ENCODE measurements at places on chromosomes 7 and 10.
A peak's percentile ranks its signal among the peaks of the same experiment; 100 is the strongest.

GRCh38 chr7:147805996-147806576 lies 784.5 kb upstream of the C7orf33 start:
- no peak for DNase-seq

GRCh38 chr7:1325246-1325645 lies 92.6 kb downstream of the UNCX start:
- DNase-seq = no peak

- no peak for DNase-seq
Observed at GRCh38 chr7:22317632-22318031, 39.3 kb downstream of the RAPGEF5 start.

GRCh38 chr10:130895161-130895560 lies 416.4 kb downstream of the TCERG1L start:
- no peak for DNase-seq

DNA sequence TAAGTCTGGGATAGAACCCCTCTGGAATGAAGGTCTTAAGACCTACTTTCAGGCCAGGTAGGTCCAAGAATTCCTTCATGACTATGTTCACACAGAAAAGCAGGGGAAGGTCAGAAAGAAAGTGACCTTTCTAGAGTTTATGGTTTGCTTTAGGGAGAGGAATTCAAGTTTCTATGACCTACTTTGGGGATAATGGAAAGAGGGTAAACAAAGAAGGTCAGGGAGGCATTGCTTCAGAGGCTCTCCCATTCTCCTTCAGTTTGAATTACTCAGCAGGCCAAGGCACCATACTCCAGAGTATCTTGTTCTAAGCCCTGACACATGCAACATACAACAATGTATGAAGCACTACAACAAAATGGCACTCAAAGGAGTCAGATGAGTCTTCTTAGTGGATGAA lies 11.5 kb upstream of the MACC1 start:
- DNase-seq = no peak

DNA sequence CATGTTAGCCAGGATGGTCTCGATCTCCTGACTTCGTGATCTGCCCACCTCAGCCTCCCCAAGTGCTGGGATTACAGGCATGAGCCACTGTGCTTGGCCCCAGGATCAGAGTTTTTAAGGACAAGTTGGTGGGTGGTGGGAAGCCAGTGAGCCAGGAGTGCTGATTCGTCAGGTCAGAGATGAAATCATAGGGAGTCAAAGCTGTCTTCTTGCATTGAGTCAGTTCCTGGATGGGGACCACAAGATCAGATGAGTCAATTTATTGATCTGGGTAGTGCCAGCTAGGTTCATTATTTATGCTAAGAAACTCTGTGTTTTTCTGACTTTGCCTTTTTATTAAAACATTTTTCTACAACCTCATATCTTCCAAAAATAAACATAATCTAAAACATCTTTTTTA lies 423.8 kb downstream of the ARL4A start:
- DNase-seq = no peak

- DNase-seq = peak; percentile 46
Observed at GRCh38 chr7:27242555-27243339, at the start of gene EVX1. EVX1 (plus strand) TSS chr7:27242802; CDS start chr7:27243031, 229 bp downstream.

GRCh38 chr10:133032231-133032630 lies 55.5 kb upstream of the ADGRA1 start:
- no peak for DNase-seq

GRCh38 chr10:110379831-110380230 lies 75.1 kb upstream of the SMNDC1 start:
- DNase-seq = no peak

DNA sequence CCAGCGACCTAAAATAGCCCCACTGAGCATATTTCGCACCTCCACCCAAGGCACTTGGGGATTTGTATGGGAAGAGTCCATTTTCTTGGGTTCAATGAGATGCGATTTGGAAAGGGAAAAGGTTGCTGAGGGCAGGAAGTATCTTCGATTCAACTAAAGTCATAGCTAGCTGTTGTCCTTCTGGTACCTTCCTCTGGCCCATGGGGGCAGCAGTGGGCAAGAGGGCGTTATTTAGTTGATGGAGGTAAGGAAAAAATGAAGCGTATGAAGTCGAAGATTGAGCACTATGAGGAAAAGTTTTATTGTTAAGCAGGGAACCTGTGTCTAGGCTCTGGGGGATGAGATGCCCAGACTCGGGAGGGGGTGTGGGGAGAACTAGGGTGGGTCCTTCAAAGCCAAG lies 135.4 kb downstream of the EVX1 start:
- DNase-seq = no peak

DNA sequence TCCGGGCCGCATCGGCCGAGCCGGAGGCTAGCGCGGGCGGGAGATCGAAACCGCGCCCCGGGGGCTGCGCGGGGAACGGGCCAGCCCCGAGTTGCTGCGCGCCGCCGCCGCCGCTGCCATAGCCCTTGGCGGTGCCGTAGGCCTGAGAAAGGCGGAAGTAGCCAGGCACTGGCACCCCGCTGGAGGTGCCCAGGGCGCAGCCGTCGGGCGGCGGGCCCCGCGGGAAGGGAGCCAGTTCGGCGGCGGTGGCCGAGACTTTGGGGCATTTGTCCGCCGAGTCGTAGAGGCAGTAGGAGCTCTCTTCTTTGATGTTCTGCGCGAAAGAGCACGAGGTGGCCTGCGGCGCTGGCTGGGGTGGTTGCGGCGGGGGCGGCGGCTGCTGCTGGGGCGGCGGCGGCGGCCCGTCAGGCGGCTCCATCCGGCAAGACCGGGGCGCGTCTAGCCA lies 587 bp downstream of the HOXA10 start:
- DNase-seq = no peak

- DNase-seq = no peak
Observed at GRCh38 chr7:47297120-47297519, 284.8 kb downstream of the TNS3 start.

- DNase-seq = no peak
Observed at GRCh38 chr10:47038881-47039561, 127.8 kb downstream of the PTPN20 start.

- DNase-seq = peak; percentile 95
Observed at GRCh38 chr10:99732033-99732842, at the start of the genes COX15 and CUTC. COX15 (minus strand) TSS chr10:99732127; CDS start chr10:99732049, 78 bp downstream. CUTC (plus strand) TSS chr10:99732234; CDS start chr10:99732349, 115 bp downstream.

DNA sequence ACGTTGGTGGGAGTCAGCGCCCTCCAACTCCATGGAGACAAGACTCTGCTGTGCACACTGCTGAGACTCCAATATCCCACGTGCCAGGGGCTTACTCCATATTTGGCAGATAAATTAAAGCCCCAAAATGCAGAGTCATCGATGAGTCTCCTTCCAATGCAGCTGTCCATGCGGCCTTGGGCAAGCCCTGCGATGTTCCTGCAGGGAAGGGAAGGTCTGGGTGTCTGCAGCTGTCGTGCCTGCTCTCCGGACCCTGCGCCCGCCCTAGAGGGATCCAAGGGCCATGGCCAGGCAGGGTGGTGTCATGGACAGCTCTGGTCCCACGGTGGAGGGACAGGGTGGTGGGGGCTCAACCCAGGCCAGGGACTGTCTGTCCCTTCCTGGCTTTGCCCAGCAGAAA lies 185.2 kb downstream of the PTPRN2 start:
- DNase-seq = no peak

DNA sequence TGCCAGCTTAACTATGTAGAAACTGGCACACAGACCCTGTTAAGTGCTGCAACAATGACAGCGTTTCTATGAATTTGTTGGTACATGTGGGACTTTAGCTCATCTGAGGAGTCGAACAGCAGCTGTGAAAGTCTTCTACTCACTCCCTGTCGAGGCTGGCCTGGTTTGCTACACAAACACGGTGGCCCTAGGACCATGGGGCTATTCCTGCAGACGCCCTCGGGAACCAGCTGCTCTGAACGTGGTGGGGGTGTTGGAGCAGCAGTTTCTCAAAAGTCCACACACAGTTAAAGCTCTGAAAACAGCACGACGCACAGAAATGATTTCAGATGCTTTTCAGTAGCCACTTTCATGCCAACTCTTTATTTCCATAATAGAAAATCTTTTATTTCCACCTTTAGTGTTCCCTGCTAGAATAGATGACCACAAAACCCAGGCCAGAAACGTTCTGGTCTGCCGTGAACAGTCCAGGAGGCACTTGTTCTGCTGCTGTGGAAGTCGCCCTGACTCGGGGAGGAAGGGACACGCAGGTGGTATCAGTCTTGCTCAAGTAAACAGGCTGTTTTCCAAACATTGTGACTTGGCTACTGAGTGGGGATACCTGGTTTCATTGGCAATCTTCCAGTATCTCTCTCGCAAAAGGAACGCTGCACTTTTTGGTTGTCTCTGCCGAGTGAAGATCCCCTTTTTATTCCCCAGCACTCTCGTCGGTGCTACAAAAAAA lies 21.5 kb downstream of the GUSB start:
- no peak for DNase-seq

- no peak for DNase-seq
Observed at GRCh38 chr10:77862595-77862994, 64.0 kb downstream of the DLG5 start.

GRCh38 chr7:99562114-99562784 lies 3.8 kb downstream of the ZNF655 start:
- no peak for DNase-seq

- no peak for DNase-seq
Observed at GRCh38 chr7:16889851-16890415, 8.2 kb upstream of the AGR3 start.

DNA sequence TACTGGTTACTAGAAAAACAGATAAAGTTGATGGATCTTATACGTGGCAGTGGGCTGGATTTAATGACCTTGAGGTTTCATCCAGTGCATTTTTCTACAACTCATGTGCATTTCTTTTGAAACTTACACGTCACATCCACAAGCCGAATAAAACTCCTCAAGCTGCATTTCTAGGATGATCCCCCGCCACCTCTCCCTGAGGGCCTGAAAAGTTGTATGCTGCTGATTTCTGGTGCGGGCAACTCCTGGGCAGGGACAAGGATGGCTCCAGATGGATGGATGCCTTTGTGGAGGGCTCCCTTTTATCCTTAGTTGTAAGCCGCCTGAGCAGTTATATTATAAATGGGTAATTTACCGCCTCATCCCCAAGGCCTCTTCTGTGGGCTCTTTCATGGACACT lies 1091.1 kb downstream of the LRMDA start:
- DNase-seq = no peak

DNA sequence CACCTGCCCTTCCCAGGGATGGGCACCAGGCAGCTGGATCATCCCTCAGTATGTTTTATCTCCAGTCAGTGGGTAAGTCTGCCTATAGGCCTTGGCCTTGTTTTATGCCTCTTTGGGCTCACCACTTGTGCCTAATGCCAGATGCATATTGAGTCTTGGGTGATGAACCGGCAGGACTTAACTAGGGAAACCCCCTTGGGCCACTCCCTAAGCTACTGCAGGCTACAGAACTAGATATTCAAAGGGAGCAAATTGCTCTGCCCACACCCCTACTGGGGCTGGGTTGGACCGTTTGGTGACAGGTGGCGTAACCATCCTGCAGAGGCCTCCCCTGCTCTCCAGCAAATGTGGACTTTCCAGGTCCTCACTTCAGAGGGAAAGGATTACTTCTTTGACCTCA lies 115.7 kb upstream of the GDF10 start:
- peak; percentile 19 for DNase-seq

- no peak for DNase-seq
Observed at GRCh38 chr10:3692387-3692999, 92.5 kb downstream of the KLF6 start.

GRCh38 chr10:120971671-120972070 lies 120.5 kb downstream of the WDR11 start:
- no peak for DNase-seq

- no peak for DNase-seq
Observed at GRCh38 chr7:158495786-158496185, 91.8 kb downstream of the PTPRN2 start.

DNA sequence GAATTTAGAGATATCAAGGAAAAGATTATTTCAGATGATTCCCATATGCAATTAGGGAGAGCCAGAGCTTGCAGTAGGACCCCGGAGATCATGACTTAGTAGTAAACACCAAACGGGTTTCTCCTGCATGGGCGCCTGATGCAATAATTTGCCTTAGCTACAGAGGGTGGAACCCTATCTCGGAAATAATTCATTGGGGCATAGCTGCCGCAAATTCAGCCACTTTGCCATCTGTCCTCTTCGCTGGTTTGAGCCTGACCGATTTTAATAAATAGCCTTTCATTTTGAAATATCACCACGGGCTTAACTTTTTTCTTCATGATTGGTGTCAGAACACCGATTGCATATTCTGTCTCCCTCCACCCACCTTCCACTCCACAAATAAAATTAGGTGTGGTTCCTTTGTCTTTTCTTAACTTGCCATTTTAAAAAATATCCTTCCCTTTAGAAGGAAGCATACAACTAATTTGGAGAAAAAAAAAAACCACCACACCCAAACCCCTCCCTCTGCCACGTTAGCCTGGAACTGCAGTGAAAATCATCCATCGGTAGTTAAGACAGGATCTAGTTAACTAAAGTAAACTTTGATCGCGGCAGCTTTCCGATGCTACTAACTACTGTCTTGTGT lies 1.4 kb downstream of the GARS1 start:
- DNase-seq = no peak

DNA sequence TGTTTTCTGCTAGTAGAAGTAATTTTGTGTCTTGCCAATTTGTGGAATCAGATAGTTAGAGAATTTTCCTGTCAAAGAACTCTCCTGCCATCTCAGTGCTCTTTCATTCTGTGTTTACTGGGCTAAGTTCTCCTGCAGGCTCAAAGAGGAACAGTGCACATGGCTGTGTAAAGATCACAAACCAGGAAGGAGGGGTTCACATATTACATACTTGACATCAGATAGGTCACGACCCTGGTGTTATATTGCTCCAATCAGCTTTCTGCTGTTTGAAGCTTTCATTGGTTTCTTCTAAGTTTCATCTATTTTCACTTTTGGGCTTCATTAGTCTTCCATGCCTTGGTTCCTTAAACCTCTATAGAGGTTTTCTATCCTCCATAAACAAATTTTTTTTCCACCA lies 13.5 kb upstream of the ELMO1 start:
- DNase-seq = no peak

DNA sequence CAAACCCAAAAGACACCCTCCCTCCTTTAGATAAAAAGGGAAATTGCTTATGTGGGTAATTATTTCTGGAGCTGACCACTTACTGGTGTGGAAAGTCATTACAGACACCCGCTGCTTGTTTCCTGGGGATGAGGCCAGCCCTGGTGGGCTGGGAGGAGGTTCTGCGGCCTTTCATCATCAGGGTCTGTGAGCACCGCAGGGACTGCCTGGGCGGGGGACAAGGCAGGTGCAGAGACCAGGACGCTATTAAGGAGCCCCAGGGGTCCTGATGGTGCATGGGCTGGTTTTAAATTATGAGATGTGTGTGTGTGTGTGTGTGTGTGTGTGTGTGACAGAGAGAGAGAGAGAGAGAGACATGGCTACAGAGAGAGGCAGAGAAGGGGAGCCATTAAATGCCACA lies 171.2 kb downstream of the DNAJB6 start:
- no peak for DNase-seq

- DNase-seq = no peak
Observed at GRCh38 chr10:80713398-80713928, 175.8 kb downstream of the SH2D4B start.

- no peak for DNase-seq
Observed at GRCh38 chr10:102403115-102403514, 7.6 kb downstream of the NFKB2 start.

GRCh38 chr10:24415455-24416125 lies 206.7 kb downstream of the KIAA1217 start:
- DNase-seq = no peak

- DNase-seq = no peak
Observed at GRCh38 chr10:20256969-20257368, 440.7 kb downstream of the PLXDC2 start.

GRCh38 chr7:71349682-71350481 lies 217.9 kb downstream of the GALNT17 start:
- DNase-seq = no peak

GRCh38 chr7:149720372-149721083 lies 52.9 kb downstream of the ZNF467 start:
- DNase-seq = no peak
